Germinal center (tissue), 1 donor: ENCODE measurements at places on chromosomes 13 and 19.

DNA sequence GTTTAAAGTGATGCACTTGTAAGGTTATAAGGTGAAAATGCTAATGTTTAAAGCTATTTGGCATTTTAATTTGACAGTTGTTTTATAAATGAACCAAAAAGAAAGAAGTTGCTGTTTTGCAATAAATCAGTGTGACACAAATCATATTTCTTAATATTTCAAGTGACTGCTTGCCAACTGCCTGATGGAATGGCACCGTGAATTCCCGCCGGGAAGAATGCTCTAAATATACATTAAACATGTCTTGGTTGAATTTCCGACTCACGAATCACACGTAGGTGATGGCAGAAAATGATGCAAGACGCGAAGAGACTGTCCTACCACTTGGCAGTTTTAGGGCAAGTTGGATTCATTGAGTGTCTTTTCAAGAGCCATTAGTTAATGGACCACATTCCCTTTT, 3.1 kb upstream of the GJB2 start:
- DNase-seq = no peak

DNA sequence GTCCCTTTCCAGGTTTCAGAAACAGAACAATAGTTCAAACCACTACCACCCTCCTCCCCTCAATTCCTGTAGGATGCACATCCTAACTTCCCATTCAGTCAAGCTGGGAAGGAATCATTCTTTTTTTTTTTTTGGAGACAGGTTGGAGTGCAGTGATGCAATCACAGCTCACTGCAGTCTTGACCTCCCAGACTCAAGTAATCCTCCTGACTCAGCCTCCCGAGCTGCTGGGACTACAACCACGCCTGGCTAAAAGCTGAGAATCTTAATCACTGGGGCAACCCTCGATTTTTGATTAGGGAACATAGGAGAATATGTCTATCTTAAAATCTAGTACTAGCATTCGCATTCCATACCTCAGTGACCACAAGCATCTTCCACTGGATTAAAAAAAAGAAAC, 146.2 kb downstream of the ABCC4 start:
- DNase-seq = no peak

DNA sequence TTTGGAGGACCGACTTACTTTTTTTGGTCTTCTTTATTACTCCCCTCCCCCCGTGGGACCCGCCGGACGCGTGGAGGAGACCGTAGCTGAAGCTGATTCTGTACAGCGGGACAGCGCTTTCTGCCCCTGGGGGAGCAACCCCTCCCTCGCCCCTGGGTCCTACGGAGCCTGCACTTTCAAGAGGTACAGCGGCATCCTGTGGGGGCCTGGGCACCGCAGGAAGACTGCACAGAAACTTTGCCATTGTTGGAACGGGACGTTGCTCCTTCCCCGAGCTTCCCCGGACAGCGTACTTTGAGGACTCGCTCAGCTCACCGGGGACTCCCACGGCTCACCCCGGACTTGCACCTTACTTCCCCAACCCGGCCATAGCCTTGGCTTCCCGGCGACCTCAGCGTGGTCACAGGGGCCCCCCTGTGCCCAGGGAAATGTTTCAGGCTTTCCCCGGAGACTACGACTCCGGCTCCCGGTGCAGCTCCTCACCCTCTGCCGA, 409 bp downstream of the FOSB start:
- DNase-seq = peak; percentile 16

- DNase-seq = no peak
These were observed 1366.2 kb upstream of the PCDH20 start for GRCh38 chr13:62781866-62782265.

DNA sequence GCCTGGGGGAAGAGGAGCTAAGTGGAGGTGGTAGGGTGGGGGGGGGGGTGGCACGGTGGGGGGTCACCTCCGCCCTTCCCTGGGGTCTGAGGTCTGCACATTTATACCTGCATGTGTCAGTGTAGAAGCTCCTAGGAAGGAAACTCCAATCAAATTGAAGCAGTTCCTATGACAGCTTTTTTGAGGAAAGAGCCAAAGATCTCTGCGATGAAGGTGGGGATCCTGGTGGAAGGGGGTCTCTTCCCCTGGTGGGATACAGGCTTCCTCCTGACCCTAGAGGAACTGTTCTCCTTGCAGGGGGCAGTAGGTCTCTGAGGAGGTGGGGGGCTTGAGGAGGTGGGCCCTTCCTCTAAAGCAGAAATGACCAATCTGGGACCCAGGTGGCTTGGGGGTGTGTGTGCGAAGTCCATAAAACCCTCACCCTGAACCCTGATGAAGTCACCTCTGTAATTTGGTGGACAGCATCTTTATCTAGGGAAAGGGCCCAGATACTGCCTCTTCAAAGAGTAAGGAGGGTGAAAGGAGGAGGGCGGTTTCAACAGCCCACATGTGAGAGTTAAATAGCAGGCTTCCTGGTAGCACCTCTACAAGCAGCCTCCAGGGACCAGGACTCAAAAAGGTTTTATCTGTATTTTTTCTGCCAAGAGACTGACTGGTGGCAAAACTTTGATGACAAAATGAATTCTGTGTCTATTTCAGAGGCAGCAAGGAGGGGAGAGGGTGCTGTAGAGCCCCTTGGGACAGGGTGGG, 12.9 kb downstream of the RANBP3 start:
- DNase-seq = no peak

DNA sequence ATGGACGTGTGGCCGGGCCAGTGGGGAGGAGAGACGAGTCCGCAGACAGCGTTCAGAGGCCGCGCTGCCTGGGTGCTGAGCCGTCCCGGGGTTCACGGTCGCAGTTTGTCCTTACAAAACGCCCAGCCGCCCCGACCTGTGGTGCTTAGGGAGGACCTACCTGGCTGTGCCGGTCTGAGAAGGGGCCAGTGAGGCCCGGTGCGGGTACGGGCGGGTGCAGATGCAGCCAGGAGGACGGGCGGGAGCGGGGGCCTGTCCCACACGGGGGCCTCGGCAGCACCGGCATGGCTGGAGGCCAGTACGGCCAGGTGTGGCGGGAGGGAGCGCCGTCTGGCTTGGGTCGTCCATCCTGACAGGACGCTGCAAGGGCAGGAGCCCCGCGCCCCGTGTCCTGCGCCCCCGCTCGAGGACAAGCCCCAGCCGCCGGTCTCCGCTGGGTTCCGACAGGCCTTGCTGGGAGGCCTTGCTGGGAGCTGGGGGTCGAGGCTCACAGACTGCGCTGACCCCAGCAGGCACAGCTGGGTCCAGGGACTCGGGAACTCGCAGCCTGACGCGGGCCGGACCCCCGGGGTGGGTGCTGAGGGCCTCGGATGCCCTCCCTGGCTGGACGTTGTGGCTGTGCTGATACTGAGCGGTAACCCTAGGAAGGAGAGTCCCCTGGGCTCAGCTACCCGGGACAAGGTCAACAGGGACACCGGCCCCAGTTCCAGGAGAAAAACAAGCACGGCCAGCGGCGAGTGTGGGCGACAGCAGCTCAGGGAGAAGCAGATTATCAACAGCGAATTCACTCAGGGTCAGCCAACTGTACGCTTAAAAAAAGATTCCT, 5.3 kb upstream of the PROZ start:
- DNase-seq = no peak

GRCh38 chr13:65488606-65489005, 1741.5 kb downstream of the PCDH9 start:
- DNase-seq = no peak

- DNase-seq = no peak
These were observed 34.8 kb upstream of the DPRX start for GRCh38 chr19:53597023-53597422.

- DNase-seq = peak; percentile 51
These were observed 545 bp downstream of the RAD23A start for GRCh38 chr19:12946092-12946721.

DNA sequence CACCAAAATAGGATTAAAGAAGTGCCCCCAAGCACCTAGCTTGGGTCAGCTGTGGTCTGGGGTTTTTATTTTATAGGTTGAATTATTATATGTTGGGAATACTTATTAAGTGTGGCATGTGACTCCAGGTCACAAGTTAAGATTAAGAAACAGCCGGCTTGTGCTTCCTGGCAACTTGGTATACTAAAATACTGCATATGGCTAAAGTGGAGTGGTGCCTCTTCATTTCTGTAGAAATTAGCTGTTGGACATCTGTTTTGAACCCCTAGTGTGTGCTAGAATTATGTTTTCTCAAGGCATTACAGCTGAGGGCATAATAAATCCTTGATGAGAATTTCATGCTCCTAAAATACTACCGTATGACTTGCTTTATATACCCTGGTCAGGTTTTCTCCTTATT, 286.6 kb downstream of the SHISA2 start:
- no peak for DNase-seq

GRCh38 chr19:45058622-45059159, 17.6 kb downstream of the ZNF296 start:
- DNase-seq = no peak

DNA sequence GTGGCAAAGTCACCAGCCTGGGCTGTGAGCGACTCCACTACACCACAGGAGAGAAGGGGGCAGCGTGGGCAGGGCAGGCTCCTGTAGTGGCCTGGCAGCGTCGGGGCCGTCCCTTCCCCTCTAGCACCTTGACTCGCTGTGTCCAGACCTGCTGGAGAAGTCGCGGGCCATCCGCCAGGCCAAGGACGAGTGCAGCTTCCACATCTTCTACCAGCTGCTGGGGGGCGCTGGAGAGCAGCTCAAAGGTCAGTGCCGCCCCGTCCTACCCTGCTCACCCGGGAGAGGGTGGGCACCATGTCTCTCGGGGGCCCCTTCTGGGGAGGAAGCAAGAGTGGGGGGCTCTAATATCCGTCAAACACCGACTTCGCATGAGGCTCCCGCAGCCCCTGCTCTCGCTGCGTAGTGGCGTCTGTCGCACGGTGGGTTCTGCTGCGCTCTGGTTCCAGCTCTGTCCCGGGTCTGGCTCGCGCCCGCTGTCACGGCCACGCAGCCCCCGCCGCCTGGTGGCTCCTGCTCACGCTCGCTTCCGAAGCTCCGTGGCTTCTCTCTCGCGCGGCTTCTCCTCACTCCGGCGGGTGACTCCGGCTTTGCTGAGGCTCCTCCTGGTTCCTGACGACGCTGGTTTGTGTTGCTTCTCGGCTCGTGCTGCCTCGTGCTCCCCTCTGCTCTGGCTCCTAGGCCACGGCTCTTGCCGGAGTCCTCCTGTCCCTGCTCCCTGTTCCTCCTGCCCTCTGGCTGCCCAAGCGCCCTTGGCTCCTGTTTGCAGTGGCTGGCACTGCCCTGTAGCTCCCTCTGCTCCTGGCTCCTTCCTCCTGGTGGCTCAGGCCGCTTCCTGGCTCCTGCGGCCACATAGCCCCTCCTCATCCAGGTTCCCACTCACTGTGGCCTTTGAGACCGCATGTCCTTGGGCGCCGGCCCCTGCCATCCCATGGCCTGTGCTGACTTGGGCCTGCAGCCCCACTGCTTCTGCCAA, 27.2 kb downstream of the MYH14 start:
- no peak for DNase-seq

DNA sequence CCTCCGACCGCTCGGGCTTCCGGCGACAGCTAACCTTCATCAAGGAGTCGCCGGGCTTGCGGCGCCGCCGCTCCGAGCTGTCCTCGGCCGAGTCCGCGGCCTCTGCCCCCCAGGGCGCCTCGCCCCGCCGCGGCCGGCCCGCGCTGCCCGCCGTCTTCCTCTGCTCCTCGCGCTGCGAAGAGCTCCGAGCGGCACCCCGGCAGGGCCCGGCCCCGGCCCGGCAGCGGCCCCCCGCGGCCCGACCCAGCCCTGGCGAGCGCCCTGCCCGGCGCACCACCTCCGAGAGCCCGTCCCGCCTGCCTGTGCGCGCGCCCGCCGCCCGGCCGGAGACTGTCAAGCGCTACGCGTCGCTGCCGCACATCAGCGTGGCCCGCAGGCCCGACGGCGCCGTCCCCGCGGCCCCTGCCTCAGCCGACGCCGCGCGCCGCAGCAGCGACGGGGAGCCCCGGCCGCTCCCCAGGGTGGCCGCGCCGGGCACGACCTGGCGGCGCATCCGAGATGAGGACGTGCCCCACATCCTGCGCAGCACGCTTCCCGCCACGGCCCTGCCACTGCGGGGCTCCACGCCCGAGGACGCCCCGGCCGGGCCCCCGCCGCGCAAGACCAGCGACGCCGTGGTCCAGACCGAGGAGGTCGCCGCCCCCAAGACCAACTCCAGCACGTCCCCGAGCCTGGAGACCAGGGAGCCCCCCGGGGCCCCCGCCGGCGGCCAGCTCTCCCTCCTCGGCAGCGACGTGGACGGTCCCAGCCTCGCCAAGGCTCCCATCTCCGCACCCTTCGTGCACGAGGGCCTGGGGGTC, 9.6 kb downstream of the C19orf25 start:
- no peak for DNase-seq

DNA sequence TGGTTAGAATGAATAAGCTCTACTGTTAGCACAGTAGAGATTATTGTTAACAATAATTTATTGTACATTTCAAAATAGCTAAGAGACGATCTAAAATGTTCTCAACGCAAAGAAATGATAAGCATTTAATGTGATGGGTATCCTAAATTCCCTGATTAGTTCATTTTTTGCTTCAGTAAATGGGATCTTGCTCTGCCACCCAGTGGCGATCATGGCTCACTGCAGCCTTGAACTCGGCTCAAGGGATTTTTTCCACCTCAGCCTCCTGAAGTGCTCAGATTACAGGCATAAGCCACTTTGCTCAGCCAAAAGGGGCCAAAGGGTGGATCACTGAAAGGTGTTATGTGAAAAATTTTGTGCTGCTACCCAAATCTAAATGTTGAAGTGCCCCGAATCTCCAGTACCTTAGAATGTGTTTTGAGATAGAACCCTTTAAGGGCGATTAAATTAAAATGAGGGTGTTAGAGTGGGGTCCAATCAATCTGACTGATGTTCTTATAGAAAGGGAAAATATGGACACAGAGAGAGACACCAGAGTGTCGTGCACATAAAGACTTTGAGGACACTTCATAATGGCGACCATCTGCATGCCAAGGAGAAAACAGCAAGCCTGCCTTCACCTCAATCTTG, 31.5 kb upstream of the ZNF766 start:
- peak; percentile 21 for DNase-seq

GRCh38 chr13:98542568-98543377, 34.1 kb downstream of the STK24 start:
- DNase-seq = peak; percentile 22

DNA sequence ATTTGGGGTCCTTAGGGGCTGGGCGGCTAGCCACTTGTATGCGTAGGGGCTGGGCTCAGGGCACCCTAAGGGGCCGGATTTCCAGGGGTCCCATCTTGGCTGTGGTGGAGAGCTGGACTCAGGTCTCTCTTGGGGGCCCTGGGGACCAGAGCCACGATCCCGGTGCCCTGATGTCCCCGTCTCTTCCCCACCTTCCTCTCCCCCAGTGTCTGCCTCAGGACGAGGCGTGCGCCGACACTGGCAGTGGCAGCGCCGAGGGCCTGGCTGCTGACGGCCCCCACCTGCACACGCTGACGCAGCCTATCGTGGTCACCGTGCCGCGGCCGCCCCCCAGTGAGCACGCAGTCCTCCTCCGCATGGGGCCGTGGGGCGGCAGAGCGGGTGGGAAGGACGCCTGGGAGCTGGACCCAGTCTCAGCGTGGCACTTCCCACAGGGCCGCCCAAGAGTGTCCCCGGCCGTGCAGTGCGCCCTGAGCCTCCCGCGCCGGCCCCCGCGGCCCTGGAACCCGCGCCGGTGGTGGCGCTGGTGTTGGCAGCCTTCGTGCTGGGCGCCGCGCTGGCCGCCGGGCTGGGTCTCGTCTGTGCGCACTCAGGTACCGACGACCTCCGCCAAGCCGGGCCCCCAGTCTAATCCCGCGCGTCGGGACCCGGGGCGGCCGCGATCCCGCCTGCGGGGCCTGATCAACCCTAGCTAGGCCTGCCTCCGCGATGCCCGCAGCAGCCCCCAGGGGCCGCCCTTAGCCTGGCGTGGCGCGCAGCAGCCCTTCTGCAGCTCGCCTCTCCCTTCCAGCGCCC, 2.7 kb upstream of the SNAPC2 start:
- DNase-seq = peak; percentile 55

GRCh38 chr19:48397263-48398101, 4.0 kb downstream of the GRIN2D start:
- DNase-seq = no peak

- no peak for DNase-seq
These were observed 1.2 kb upstream of the ZNF579 start for GRCh38 chr19:55581823-55582223.
